PC-9 (cell line): ENCODE measurements at places on chromosomes 13 and 19. TPM values are rescaled to one million over a fixed set of nuclear protein-coding genes. Genes with fewer than 3 reads are reported as not detected.

DNA sequence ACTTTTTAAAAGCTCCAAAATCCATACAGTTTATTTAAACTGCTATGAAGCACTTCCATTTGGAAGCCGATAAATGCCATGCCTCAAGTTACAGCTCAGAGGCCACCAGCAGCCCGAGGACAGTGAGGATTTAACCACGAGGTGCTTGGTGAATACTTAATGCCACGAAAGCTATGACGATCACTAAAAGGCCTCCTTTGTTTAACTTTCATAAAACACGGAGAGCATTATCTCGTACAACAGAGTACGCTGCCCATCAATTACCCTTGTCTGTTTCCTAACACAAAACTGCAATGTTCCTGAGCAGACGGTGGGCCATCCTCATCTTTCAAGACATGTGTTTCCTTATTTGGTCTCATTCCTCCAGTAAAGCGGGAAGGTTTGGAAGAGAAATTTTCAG, 58.4 kb downstream of the PEPD start:
- DNase-seq: no peak
- no peak overlapping the region for H3K27ac ChIP-seq
- no peak overlapping the region for H3K4me3 ChIP-seq
- H3K27me3 ChIP-seq: no peaks in the 10 kb centered on the region

DNA sequence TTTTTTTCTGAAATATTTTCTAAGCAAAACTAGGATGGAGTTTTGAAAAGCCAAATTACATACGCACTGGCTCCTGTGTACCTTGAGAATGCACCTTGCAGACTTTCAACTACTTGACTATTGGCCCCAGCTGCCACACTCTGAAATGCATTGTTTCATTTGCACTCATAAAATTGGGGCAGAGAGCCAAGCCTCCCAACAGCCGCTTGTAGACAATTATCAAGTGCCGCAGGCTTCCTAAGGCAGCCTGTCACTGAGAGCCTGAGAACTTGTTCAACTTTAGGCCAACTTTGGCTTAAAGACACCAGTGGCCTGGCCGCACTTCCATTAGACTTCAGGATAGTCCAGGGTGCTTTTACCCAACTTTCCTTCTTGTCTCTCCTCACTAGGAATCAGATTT, 115.7 kb upstream of the STARD13 start:
- DNase-seq: no peak
- no peaks in the 10 kb centered on the region for H3K4me1 ChIP-seq
- H3K4me3 ChIP-seq: no peak overlapping the region
- no peaks in the 10 kb centered on the region for H3K36me3 ChIP-seq

Gene OR7A5
- total RNA-seq: not detected in 2 replicates

- no peak overlapping the region for H3K4me3 ChIP-seq
- H3K27ac ChIP-seq: no peak overlapping the region
- no peaks in the 10 kb centered on the region for H3K4me1 ChIP-seq
- H3K36me3 ChIP-seq: no peaks in the 10 kb centered on the region
These were observed 338.6 kb downstream of the FGF9 start for GRCh38 chr13:22009500-22009899.

Gene ECSIT
- 42.4 and 43.0 TPM in 2 replicates for total RNA-seq

GRCh38 chr13:31131470-31131961, 30.2 kb downstream of the HSPH1 start:
- H3K27ac ChIP-seq: no peak overlapping the region
- H3K4me1 ChIP-seq: no peaks in the 10 kb centered on the region
- no peak for DNase-seq
- no peak overlapping the region for H3K4me3 ChIP-seq

DNA sequence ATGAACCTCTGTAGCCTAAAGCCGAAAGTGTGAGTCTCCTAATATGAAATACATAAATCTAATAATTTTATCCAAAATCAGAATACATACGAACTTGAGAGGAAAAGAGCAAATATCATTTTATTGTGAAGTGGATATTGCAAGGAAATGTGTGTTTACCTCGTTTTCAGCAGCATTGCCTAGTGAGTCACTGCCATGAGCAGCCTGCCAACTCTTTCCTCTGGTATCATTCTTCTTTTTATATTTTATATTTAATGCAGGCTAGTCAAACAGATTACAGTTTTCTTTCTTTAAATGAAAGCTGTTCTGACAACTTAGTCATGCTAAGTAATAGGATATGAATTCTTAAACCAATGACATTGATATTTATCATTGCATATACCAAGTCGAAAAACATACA, 44.2 kb downstream of the EDNRB start:
- H3K4me3 ChIP-seq: no peak overlapping the region
- H3K27me3 ChIP-seq: no peaks in the 10 kb centered on the region
- H3K27ac ChIP-seq: no peak overlapping the region
- H3K36me3 ChIP-seq: no peaks in the 10 kb centered on the region
- no peaks in the 10 kb centered on the region for H3K4me1 ChIP-seq

DNA sequence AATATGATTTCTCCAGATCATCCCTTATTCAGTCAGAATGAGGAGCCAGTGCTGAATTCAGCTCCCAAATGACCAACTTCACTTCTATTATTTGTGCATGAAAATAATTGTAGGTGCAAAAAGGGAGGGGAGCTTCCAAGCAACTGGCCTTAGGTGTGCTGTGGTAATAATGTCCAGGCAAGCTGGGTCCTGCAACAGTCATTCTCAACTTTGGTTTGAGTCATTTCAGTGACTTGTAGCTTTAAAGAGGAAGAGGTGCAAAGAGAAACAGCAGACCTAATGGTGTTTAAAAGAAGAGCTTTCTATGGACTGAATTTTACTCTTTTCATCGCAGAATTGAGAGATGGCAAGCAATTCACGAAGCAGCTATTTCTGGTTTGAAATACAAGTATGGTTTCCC, 29.2 kb upstream of the FGF9 start:
- no peak for DNase-seq
- no peaks in the 10 kb centered on the region for H3K36me3 ChIP-seq
- H3K4me1 ChIP-seq: peaks cover 5% of the 10 kb centered on the region; the same call in 1 of the 2 replicates
- H3K4me3 ChIP-seq: no peak overlapping the region
- no peak overlapping the region for H3K27ac ChIP-seq
- peaks cover 55% of the 10 kb centered on the region for H3K27me3 ChIP-seq

DNA sequence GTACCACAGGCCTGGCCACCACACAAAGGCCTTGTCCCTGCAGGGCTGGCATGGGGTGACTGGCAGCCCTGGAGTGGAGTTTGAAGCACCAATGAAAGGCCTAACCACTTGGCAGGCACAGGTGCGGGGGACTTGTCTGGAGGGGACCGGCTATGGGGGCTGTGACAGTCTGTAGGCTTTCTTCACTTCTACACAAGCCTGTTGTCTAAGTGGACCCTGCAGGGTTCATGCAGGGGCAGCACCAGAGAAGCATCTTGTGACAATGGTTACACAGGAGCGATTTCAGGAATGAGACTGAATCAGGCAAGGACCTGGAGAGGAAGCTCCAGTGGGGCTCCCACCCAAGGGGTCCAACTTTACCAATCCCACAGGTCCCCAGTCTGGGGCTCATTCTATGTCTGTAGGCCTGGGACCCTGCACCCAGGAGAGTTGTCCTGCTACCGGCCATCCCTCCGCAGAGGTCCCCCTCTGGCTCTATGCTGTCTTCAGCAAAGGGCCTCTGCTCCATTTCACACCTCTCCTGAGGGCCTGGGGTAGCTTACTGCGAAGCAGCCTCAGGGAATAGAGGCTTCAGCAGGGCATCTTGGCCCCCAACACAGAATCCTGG, 2.3 kb upstream of the ZNF837 start:
- H3K36me3 ChIP-seq: no peaks in the 10 kb centered on the region
- H3K4me3 ChIP-seq: no peak overlapping the region
- DNase-seq: no peak
- peaks cover 14% of the 10 kb centered on the region for H3K4me1 ChIP-seq
